Astrocyte of the spinal cord (primary cell): ENCODE measurements at places on chromosomes 7 and 10.

DNA sequence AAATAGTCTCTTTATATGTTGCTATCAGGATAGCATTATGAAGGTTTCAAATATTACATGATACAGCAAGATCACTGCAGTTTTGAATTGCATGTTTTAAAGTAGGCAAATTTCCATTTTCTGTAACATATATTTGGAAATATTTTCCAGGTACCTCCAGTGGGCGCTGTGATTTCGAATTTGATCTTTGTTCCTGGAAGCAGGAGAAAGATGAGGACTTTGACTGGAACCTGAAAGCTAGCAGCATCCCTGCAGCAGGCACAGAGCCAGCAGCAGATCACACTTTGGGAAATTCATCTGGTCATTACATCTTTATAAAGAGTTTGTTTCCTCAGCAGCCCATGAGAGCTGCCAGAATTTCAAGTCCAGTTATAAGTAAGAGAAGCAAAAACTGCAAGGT, 299.0 kb downstream of the MALRD1 start:
- DNase-seq, result no peak

GRCh38 chr10:4191894-4192293, 406.9 kb upstream of the KLF6 start:
- DNase-seq, result no peak

DNA sequence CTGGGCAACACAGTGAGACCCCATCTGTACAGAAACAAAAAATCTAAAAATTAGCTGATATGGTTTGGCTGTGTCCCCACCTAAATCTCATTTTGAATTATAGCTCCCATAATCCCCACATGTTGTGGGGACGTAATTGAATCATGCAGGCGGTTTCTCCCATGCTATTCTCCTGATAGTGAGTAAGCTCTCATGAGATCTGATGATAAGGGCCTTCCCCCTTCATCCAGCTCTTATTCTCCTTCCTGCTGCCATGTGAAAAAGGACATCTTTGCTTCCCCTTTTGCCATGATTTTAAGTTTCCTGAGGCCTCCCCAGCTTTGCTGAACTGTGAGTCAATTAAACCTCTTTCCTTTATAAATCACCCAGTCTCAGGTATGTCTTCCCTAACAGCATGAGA, 136.5 kb downstream of the SFMBT2 start:
- no peak for DNase-seq

GRCh38 chr10:48364659-48365405, 58.4 kb downstream of the MAPK8 start:
- peak; percentile 79 for DNase-seq

DNA sequence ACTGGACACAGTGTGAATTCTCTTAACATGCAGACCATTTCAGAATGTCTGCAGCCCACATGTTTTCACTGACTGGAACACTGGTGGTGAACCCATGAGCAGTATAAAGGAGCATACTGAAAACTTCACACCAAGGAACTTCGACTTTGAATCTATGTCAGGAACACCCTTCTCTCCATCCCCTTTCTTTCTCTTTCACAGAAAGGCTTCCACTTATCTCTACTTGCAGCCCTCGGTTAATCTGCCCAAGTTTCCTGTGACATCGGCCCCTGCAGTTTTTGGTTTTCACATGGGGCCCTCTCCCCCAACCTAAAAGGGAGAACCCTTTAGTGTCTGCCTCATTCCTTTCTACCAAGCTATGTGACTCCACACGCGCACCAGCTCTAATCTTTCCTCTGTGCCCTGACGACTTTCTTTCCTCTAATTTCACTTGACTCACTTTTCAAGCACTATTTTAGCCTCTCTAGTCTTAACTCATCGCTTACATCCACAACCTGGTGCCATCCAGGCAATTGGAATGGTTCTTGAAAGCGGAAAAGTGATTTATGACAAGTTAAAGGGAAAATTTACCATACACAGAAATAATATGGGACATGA, 70.1 kb downstream of the RELN start:
- no peak for DNase-seq

- no peak for DNase-seq
These were observed 27.9 kb downstream of the FGFR2 start for GRCh38 chr10:121570315-121570714.

GRCh38 chr10:129331839-129332220, 135.2 kb upstream of the MGMT start:
- no peak for DNase-seq

DNA sequence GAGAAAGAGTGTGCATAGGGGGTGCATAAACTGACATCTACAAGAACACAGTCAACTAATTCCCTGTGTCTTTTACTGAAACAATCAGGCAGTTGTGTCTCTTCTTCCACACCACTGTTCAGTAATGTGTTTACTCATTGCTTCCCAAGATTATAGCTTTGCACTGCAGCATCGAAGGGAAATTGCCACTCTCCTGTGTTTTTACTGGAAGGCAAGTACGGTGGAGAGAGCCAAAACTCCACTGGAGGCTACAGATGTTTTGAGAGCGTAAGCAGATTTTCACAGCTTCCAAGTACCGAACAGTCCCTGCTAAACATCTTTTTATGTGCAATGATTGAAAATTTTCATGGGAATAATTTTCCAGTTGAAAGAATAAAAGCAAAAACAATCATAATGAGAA, 510.5 kb upstream of the AKR1E2 start:
- DNase-seq, result peak; percentile 87

DNA sequence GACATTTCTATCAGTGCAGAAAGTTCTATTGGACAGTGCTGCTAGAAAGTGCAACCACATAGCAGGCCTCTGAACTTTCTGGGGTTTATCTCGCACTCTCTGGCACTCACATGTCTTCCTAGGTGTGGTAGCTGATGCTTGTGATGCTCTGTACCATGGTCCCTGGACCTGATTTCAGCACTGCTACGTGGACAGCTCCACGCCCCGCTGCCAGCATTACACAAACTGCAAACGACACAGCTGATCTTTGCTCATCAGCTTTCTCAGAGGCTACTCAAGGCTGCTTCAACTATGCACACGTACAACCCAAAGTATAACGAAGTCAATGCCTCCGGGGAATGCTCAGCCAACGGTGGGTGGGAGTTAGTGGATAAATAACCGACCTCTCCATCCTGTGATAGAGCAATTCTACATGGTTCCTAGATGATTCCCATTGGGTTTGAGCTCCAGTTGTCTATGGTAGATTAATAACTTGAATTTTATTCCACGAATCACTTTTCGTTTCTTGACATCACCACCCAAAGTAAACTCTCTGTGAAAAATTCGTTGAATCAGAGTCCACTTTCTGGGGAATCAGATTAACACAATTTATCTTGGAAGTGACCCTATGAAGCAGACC, 302.5 kb downstream of the ACTR3B start:
- no peak for DNase-seq

GRCh38 chr10:115844591-115844990, 428.4 kb downstream of the GFRA1 start:
- DNase-seq, result no peak

DNA sequence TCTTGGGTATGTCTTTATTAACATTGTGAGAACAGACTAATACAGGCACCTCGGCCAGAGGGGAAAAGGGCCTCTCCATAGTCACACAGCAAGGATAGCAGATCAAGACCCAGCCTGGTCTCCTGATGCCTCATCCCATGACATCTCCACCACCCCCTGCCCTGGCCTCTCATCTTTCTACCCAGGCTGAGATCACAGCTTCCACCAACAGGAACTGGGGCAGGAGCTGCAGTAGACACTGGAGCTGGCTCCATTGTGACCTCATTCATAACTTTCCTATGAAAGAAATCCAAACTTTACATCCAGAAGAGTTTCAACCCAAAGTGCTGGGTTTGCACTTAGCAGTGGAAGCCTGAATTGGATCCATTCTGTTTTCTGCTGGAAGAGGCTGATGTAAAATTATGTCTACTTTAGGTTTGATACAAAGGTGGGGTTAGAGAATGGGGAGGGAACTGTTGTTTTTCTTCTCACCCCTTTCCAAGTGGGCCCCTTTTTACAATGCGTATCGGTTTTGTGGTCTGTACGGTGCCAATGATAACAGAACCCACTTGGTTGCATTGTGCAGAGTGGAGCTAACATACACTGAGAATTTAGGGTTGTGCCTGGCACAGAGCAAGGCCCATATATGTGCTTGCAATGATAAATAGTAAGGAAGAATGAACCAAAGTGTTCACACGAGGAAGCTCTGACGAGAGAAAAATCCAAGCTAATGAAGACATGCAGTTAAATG, 28.6 kb upstream of the INSIG1 start:
- no peak for DNase-seq

- DNase-seq, result no peak
These were observed 11.7 kb upstream of the CALML3 start for GRCh38 chr10:5512881-5513612.

DNA sequence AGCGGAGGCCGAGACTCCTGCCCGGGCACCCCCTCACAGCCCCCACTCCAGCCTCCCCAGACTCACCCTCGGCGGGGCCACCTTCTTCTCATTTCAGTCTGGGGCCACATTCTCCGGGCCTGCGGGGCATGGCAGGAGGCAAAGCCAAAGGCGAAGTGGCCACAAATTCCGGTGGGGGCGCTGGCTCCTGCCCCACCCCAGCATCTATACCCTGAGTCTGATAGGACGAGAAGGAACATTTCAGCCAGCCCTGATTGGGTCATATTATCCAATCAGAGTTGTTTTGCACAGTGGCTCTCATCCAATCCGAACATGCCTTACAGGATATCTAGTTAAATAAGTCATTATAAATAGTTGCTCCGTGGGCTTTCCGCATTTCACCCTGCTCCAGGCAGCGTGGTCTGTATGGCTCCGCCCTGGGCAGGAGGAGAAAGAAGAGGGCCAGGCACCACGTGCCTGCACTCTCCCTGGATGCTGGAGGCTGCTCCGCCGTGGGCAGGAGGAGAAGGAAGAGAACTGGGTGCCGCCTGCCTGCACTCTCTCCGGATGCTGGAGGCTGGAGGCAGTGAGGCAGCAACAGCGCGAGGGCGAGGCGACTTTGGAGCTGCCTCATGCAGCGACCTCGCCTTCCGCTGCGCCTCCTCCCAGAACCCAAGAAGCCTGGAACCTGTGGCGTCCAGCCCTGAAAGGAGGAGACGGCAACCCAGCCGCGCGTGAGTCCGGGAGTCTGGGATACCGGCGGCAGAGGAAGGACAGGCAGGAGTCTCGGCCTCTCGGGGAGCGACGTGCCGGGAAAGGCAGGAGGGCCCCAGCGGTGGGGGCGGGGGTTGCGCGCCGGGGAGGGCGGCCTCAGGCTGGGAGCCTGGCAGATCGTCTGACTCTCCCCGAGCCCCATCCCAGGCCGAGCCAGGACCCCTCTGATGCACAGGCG, 162.9 kb downstream of the ZNF33B start:
- no peak for DNase-seq

GRCh38 chr10:21860718-21861117, 142.8 kb downstream of the DNAJC1 start:
- DNase-seq, result peak; percentile 35

DNA sequence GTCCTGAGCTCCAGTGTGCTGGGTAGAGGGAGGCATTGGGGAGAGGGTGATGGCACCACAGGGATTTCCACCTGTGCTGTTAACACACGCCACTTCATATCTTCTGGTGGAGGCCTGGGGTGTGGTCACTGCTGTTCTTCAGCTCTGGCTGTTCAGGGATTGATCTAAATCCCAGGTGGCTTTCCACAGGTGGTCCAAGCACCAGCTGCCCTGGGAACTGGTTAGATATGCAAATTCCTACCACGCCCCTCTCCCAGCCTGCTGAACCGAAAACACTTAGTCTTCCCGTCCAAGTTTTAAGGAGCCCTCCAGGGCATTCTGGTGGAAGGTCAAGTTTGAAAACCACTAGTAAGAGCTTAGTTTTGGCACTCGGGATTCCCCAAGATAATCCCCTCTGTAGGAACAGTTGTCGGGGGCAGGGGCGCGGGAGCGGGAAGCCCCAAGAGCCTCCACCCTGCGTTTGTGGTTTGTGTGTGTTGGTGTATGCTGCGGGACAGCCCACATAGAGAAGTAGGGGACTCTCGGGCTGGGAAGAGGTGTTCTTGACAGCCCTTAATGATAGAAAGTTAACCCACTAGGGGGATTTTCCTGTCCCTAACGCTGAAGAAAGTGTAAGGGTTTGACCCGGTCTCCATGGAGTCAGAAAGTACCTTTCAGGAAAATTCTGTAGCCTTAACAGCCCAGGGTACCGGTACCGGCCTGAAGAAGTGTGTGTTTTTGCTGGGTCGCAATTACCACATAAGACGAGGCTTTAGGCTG, 5.1 kb downstream of the DEPP1 start:
- DNase-seq, result no peak

- DNase-seq, result no peak
These were observed 15.6 kb upstream of the SLC25A13 start for GRCh38 chr7:96337519-96337918.

DNA sequence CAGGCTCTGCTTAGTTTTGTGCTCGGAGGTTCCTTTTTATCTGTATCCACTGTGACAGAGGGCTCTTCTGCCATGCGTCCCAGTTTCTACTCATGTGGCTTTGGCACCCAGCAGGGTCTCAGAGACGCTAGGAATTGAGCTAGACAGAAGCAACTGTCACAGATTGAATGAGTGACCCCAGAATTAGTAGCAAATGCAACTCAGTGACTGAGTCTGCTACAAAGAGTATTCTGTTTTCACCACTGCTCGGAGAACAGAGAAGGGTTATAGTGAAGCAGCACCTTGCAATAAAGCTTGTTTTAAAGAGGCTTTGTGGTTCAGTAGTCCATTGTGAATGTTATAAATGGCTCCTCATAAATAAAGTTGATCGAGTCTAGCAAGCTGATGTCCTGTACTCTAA, 113.2 kb downstream of the DNAH11 start:
- DNase-seq, result no peak

- DNase-seq, result peak; percentile 98
These were observed 724 bp downstream of the BBIP1 start for GRCh38 chr10:110918269-110918642.

- DNase-seq, result no peak
These were observed 46.2 kb downstream of the LAMB4 start for GRCh38 chr7:108083980-108084379.

DNA sequence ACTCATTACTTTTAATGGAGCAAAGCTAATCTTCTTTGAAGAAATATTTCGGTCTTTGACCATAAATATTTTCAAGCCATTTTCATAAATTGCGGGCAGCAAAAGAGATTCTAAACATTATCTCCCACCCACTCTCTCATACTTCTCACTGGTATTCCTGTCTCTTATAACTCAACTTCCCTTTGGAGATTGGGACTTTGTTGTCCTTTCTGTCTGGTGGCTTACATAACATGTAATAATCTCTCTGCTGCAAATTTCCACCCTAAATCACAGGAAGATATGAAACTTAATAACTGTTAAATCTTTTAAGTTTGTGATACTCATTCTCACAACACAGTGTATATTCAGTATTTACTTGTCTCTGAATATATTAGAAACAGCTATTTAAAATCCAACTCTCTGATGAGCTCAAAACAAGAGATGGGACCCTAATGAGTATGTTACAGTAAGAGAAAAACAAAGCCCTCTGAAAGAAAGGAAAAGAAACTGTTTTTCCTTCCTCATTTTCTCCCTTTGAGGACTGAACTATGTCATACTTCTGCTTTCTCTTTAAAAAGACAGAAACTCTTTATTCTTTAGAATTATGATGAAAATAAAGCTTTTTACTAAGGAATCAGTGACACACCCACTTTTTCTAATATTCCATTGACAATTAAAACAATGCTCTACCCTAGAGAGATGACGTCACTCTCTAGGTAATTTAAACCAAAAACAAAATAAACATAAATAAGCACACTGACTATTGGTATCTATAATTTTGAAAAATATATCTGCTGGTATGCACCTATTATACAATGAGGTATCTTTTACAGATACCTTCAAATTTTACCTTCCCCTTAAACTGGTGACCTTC, 14.7 kb downstream of the CALCR start:
- no peak for DNase-seq

- DNase-seq, result no peak
These were observed 68.6 kb downstream of the CELF2 start for GRCh38 chr10:11086177-11086840.
